ENCODE measurements at places on chromosomes 16 and 17. TPM values are rescaled to one million over a fixed set of nuclear protein-coding genes. Genes with fewer than 3 reads are reported as not detected.

Gene KCTD2
- 33.5 TPM for total RNA-seq

Gene FOXJ1
- total RNA-seq, result 2.1 TPM

Gene MYLK3
- total RNA-seq, result 0.95 TPM

Gene SLFN11
- 0.26 TPM for total RNA-seq

Gene CDH8
- total RNA-seq, result 6.4 TPM

Gene EVPL
- total RNA-seq, result not detected

Gene KRT38
- not detected for total RNA-seq

Gene ATP2A1
- total RNA-seq, result 1.9 TPM

Gene CAVIN1
- 334 TPM for total RNA-seq

Gene OTOP2
- not detected for total RNA-seq

Gene SHCBP1
- 5.4 TPM for total RNA-seq

Gene B4GALNT2
- total RNA-seq, result not detected

Gene PIRT
- not detected for total RNA-seq

Gene MAPT
- total RNA-seq, result 0.28 TPM

Gene SLC16A6
- 2.4 TPM for total RNA-seq

Gene TEX19
- 0.26 TPM for total RNA-seq

Gene KIF2B
- total RNA-seq, result not detected

Gene NKD1
- total RNA-seq, result 2.4 TPM

Gene SLC5A2
- not detected for total RNA-seq

Gene TIMP2
- 41.5 TPM for total RNA-seq

Gene HASPIN
- 5.2 TPM for total RNA-seq

Gene NPIPB6
- total RNA-seq, result 1.5 TPM

Gene P4HB
- total RNA-seq, result 678 TPM

Gene KRTAP2-2
- not detected for total RNA-seq

Gene PABPN1L
- not detected for total RNA-seq

Gene SPATA32
- total RNA-seq, result not detected

Gene ASB16
- total RNA-seq, result not detected

Gene CDH3
- 3.2 TPM for total RNA-seq

Gene SOX8
- 4.3 TPM for total RNA-seq

Gene SLC6A4
- 1.0 TPM for total RNA-seq

Gene PRSS8
- total RNA-seq, result 3.8 TPM

Gene UBFD1
- total RNA-seq, result 89.1 TPM

Gene TTYH2
- total RNA-seq, result 6.8 TPM

Gene HSF4
- 5.7 TPM for total RNA-seq

Gene LLGL2
- total RNA-seq, result 34.4 TPM

Gene AGRP
- total RNA-seq, result not detected

Gene RNF166
- 74.2 TPM for total RNA-seq

Gene CBX2
- total RNA-seq, result 50.0 TPM

Gene SYNGR3
- 0.82 TPM for total RNA-seq

Gene FBXW10
- total RNA-seq, result not detected

Gene KRTAP4-4
- not detected for total RNA-seq

Gene LGALS9
- 5.8 TPM for total RNA-seq

Gene PKMYT1
- 12.2 TPM for total RNA-seq

Gene CD300E
- total RNA-seq, result not detected
